NT2/D1 (cell line): ENCODE measurements at places on chromosomes 13 and 19.

DNA sequence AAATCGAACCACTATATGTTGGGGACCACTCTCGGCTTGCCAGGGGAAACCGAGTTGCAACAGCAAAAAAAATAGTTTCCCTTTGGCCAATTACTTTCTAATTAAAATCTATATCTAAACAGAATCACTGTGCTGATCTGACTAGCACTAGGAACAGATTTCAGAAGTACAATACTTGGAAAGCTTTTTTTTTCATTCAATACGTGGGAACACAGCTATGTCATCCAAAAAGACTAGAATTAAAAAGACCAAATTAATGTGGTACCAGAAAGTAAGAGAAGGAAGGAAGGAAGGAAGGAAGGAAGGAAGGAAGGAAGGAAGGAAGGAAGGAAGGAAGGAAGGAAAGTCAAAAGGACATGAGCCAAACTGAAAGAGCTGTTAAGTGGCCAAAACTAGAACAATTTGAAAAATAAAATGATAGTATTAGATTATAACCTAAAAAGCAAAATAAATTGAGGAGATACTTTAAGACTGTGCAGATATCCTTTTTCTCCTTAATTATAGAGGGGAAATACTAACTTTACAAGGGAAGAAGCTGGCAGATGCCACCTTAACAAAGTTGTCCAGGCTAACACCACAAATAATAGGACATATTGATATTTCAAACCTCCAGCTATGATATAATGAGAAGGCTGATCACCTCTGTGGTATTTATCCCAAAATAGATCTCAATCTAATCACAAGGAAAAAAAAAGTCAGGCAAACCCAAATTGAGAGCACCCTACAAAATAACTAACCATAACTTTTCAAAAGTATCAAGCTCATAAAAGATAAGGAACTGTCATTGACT, 63.9 kb downstream of the DIAPH3 start:
- DNase-seq: no peak

- DNase-seq: no peak
Observed at GRCh38 chr13:94109715-94110374, 369.6 kb downstream of the DCT start.

DNA sequence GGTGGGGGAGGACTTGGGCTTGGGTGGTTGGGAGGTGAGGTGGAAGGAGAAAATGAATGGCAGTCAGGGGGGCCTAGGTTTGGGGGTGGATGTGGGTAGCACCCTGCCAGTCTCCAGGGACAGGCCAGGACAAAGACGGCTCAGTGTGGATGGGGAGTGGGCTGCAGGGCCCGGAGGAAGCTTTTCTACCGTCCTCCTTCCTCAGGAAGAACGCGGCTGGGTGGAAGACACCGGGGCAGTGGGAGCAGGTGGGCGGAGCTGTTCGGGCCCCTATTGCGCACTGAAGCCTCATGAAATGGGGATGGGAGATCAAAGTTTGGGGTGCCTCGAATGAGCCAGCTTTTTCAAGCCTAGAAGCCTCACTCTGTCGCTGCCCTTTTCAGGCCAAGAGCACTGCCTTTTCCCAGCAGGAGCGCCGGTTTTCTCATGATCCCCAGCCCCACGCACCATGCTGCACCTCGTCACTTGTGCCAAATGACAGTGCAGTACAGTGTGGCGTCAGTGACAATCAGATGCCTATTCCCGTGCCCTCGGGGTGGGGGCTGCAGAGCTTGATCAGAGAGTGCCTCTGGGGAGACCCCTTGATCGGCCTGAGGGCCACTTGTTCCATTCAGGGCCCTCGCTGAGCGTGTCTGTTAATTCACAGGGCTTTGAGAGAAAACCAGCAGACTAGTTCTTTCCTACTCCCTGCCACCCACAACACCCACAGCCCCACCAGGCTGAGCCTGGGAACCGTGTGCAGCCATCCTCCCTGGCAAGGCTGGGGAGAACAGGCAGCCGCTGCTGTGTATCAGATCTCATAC, 1.5 kb downstream of the CALM3 start:
- DNase-seq: no peak

DNA sequence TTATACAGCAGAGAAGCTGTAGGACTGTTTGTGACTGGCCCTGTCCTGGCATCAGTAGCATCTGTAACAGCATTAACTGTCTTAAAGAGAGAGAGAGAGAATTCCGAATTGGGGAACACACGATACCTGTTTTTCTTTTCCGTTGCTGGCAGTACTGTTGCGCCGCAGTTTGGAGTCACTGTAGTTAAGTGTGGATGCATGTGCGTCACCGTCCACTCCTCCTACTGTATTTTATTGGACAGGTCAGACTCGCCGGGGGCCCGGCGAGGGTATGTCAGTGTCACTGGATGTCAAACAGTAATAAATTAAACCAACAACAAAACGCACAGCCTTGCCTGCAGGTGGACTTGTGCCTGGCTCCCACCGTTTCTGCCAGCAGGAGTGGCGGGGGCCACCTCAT, 27.3 kb upstream of the LDLR start:
- no peak for DNase-seq

- no peak for DNase-seq
Observed at GRCh38 chr19:44748426-44749254, at the start of gene BCL3. Gene BCL3, plus strand, starts transcription at chr19:44748708. Its CDS starts 83 bp downstream, at chr19:44748791.

GRCh38 chr13:33277946-33278345, 7.6 kb downstream of the STARD13 start:
- DNase-seq: no peak

- DNase-seq: no peak
Observed at GRCh38 chr19:13864046-13864666, 12.8 kb upstream of the NANOS3 start.

DNA sequence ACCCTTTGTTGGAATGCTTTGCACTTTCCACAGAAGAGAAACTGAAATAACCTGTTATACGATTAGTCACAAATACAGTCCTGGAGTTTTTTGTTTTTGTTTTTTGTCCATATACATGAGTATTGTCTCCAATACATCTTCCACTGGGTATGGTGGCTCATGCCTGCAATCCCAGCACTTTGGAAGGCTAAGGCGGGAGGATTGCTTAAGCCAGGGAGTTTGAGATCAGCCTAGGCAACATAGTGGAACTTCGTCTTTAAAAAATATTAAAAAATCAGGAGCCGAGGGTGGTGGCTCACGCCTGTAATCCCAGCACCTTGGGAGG, 25.0 kb downstream of the AP2S1 start:
- DNase-seq: no peak

DNA sequence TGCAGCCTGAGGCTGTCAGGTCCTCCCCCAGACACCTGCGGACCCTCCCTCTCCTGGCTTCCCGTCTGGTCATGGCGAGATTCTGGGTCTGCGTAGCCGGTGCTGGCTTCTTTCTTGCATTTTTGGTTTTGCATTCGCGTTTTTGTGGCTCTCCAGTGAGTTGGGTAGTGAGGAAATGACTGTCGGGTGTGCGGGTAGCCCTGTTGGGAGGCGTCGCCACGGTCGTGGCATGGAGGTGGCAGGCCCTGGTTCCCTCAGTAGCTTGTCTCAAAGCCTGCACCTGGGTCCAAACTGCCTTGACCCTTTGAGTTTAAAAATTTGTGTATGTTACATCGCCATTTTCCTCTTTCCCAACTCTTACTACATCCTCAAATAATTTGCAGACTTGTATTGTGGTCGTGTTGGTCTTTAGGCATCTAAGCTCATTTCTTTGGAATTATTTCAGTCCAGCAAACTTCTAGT, 344 bp downstream of the NHLRC3 start:
- no peak for DNase-seq

- DNase-seq: no peak
Observed at GRCh38 chr13:92488249-92488852, 738.3 kb upstream of the GPC6 start.

DNA sequence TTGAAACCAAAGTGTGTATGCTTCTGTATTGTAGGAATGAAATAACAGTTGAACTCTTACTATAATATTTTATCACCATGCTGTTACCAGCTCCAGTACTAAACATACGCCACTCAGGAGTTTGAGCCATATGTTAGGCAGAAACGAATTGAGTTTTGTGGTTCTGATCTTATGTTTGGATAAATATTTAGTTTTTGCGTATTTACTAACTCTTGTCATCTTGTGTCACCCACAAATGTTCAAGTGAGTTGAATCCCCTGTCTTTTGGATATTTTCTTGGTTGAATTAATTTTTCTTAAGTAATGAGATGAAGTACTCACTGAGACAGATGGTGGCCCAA, 1.5 kb downstream of the FNDC3A start:
- DNase-seq: no peak

- no peak for DNase-seq
Observed at GRCh38 chr13:85615031-85615430, 184.2 kb downstream of the SLITRK6 start.

DNA sequence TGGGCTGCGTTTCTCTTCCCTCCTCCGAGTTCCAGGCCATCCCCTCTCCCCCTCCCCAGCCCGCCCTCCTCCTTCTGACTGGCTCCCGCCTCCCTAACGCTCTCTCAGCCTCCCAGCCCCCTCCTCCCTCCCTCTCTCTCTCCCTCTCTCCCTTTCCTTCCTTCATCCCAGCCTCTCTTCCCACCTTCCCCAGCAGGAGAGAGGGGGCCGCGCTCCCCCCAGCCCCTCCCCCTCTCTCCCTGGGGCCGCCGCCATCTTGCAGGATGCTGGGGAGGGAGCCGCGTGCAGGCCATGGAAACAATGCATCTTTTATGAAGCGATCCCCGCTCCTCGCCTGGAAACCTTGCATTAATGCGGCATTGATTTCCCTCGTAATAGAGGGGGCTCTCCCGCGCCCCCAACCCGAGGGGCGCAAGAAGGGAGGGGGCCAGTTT, 42.6 kb upstream of the ADGRL1 start:
- DNase-seq: peak; percentile 91

- no peak for DNase-seq
Observed at GRCh38 chr13:47241446-47241845, 344.6 kb upstream of the HTR2A start.

GRCh38 chr13:111131048-111131447, 15.9 kb downstream of the ARHGEF7 start:
- no peak for DNase-seq

- no peak for DNase-seq
Observed at GRCh38 chr19:33407140-33407551, 33.6 kb downstream of the CEBPG start.

DNA sequence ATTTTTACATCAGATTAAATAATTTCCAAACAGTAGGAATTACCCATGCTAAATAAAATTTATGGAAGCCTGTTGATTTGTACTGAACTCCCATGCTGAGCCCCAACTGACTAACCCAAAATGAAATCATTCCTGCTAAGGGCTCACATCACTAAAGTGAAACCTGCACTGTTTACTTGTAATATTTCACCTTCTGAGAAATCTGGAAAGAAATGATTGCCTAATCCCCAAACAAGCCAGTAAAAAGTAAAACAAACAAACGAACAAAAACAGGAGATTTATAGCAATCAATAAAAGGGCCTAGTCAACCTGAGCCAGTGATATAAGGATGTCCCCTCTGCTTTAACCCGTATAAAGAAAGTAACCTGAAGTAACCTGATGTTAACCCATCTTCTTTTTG, 1599.8 kb downstream of the OLFM4 start:
- DNase-seq: no peak

GRCh38 chr13:67119481-67119894, 110.6 kb downstream of the PCDH9 start:
- DNase-seq: no peak

- no peak for DNase-seq
Observed at GRCh38 chr19:47331931-47332547, at the start of gene C5AR2. Gene C5AR2, plus strand, starts transcription at chr19:47332175. Its CDS starts 8,625 bp downstream, at chr19:47340800.

- no peak for DNase-seq
Observed at GRCh38 chr13:25018729-25019115, 77.2 kb upstream of the PABPC3 start.

- no peak for DNase-seq
Observed at GRCh38 chr13:98324105-98324504, 147.0 kb upstream of the RNF113B start.

DNA sequence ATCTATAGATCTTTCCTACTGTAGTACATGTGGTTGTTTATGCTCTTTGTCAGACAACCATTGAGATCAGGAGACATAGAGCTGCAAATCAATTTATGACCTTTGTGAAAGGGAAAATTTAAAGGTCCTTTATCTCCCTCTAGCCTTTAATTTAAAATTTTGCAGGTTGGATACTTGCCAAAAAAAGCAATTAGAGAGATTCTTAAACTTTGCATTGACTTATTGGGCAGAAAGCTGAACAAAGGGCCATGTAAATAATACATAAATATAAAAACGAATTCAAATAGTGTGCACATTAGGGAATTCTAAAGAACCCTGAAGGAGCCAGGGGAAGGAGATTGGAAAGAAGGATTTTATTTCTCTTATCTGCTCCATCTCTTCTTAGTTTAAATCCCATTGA, 22.0 kb upstream of the RB1 start:
- no peak for DNase-seq

DNA sequence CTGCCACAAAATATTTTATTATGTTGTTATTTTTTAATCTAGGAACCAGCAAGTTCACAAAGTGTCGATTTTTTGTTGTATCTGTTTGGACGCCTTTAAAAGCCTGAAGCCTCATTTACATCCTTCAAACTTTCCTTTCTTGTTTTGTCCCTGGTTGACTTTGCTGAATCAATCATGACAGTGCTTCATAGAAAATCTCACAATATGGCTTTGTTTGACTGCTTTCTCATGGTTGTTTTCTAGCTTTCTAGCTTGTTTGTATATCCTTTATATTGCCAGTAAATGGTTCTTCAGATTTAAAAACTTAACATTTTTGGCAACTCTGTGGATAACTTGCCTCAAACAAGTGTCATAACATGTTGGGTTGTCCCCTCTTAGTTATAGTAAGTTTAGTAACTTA, 84.1 kb upstream of the ATXN8OS start:
- DNase-seq: no peak

DNA sequence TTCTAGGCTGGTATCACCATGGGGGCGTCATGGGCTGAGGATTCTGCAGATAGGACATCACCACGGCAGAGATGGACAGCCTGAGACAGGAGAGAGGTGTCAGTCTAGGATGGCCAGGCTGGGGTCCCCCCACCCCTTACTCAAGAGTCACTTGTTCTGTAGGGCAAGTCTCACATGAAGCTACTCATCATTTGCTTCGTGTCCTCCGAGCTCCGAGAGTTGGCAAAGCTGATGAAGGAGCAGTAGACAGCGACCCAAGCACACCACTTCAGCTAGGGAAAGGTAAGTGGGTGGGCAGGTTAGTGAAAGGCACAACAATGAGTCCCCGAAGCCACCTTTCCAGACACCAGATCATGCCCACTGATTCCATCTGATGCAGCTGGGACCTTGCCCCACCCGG, 1.7 kb downstream of the WDR83 start:
- no peak for DNase-seq

- no peak for DNase-seq
Observed at GRCh38 chr19:43664018-43664417, 6.0 kb downstream of the PLAUR start.

- no peak for DNase-seq
Observed at GRCh38 chr13:25300861-25301346, 521 bp upstream of the NUP58 start.

GRCh38 chr13:36345438-36346221, 564 bp downstream of the SPART start:
- DNase-seq: no peak

GRCh38 chr19:31334101-31334848, 15.0 kb downstream of the TSHZ3 start:
- no peak for DNase-seq
